ENCODE measurements at places on chromosomes 6 and 20.

GRCh38 chr20:50005471-50005981 is 22.7 kb downstream of the SNAI1 start:
- DNase-seq: no peak

DNA sequence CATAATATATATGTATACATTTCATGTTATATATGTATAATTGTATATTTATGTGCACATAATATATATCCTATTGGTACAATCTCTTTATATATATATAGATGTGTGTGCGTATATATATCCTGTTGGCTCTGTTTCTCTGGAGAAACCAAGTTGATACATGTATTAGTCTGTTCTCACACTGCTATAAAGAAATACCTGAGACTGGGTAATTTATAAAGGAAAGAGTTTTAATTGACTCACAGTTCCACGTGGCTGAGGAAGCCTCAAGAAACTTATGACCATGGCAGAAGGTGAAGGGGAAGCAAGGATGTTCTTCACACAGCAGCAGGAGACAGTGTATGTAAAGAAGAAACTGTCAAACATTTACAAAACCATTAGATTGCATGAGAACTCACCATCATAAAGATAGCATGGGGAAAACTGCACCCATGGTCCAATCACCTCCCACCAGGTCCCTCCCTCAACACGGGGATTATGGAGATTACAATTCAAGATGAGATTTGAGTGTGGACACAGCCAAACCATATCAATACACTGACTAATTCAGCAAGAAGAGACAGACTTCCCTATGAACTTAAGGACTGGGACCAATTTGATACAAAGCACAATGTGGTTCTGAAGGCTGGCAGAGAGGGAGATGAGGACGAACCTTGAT is 14.0 kb downstream of the CST3 start:
- no peak for DNase-seq

- no peak for DNase-seq
Observed at GRCh38 chr6:51600514-51600913, 486.9 kb downstream of the PKHD1 start.

- DNase-seq: peak; percentile 44
Observed at GRCh38 chr20:35171753-35172433, at the start of gene PROCR. PROCR (plus strand) TSS chr20:35172072; CDS start chr20:35172155, 83 bp downstream.

DNA sequence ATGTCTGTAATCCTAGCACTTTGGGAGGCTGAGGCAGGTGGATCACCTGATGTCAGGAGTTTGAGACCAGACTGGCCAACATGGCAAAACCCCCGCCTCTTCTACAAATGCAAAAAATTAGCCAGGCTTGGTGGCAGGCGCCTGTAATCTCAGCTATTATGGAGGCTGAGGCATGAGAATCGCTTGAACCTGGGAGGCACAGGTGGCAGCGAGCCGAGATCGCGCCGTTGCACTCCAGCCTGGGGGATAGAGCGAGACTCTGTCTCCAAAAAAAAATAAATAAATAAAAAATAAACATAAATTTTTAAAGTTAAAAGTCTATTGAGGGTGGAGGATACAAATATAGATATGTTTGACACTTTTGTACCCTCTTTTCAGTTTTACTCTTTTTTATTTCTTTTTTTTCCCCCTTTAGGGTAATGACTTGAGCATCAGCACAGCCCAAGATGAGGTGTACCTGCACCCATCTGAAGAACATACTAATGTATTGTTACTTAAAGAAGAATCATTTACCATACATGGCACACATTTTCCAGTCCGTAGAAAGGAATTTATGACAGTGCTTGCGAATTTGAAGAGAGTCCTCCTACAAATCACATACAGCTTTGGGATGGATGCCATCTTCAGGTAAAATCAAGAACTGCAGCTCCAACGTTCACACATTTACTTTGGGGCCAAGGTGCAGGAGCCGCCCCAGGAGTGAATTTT is 368.9 kb downstream of the LAMA2 start:
- peak; percentile 63 for DNase-seq

DNA sequence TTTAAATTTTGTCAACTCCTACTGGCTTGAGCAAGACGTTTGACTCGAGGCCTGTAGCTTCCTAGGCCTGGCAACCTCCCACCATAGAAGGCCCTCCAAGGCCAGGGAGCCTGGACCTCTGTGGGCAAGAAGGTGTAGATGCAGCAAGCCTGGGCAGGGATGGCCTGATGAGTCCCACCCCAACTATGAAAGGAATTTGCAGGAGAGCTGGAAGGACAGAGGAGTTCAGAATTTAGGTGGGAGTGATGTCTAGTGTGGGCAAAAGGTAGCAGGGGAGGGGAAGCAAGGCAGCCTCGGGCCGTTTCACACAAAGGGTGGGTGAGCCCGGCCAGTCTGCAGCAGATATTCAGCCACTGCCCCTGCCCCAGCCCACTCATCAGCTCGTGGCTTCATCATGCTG is 245.2 kb downstream of the CDH26 start:
- DNase-seq: no peak

DNA sequence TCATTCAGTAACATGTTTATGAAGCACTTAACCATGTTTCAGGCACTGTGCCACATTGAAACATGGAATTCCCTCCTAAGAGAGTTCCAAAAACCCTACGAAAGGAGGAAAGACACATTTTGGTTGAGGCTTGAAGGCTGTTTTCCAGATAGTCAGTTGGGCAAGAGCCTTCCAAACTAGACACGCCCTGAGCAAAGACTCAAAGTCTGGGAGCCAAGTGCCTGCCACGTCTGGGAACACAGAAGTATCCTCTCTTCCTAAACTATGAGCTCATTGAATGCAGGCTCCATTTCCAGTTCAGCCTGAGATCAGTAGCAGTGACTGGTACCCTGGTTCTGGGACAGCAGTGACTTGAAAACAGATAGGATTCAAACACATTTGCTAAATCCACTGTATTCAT is 74.5 kb upstream of the FAM8A1 start:
- no peak for DNase-seq

- DNase-seq: no peak
Observed at GRCh38 chr20:46028772-46029371, at the start of gene SLC12A5. SLC12A5 (plus strand) TSS chr20:46029215; CDS start chr20:46029345, 130 bp downstream.

DNA sequence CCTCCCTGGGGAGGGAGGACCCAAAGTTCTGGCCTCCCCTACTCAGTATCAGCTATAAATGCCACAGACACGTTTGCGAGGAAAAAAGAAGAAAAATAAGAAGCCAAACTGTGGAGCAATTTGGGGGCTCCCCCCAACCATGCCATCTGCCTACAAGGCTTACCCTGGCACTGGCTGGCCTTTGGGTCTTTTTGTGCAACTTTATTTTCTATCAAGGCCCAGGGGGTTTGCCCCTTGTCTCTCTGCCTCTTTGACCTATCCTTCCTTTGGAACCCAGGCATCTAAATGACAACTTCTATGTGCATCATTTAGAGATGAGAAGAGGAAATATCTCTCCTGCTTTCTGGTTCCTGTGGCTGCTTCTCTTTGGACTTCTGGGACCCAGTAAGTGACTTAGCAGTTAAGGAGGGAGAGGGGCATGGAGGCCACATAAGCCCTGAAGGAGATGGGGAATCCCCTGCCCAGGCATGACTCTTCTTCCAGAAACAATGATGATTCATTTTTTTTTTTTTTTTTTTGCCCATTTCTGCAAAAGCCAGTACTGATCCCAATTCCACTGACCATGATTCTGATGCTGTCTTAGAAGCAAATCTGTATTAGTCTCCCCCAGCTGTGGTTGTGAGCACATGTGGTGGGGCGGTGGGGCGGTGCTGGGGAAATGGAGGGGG is at the start of gene MUC22:
TSS of gene MUC22 (plus strand) at position 82 of the 668 bp plus-strand sequence. CDS start at position 315, 233 bp downstream.
- DNase-seq: no peak

Data from erythroblast (primary cell).